ENCODE measurements at places on chromosomes 3 and 15. TPM values are rescaled to one million over a fixed set of nuclear protein-coding genes. Genes with fewer than 3 reads are reported as not detected.
A peak's percentile ranks its signal among the peaks of the same experiment; 100 is the strongest.

DNA sequence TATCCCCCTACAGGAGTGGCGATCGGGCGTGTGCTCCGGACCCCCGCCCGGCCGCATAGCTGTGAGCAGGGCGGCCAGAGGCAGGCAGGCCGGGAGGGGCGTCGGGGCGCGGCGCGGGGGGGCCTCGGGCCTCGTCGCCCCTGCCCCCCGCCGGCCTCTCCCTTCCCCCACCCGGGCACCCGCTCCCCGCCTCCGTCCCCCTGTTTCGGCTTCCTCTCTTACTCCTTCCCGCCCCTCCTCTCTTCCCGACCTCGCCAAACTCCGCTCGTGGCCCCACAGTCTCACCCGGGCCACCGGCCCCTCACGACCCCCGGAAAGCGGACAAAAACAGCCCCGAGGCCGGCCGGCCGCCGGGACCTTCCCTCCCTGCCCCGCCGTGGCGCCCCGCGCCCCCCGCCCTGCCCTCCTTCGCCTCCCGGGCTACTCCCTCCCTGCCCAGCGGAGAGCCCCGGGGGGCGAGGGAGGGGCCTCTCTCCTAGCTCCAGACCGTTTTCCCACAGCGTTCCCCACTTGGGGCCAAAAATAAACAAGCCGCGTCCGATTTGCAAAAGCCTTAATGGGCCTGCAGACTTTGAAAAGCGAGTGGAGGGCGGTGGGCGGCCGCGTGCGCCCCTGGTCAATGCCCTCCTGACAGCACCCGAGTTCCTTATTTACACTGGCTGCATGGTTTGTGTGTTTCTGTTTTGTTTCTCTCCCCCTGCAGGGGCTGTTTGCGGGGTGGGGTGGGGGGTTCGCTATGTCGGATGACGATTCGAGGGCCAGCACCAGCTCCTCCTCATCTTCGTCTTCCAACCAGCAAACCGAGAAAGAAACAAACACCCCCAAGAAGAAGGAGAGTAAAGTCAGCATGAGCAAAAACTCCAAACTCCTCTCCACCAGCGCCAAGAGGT lies 1.0 kb downstream of the UBE2E1 start:
- peak; percentile 42 for DNase-seq
- peak overlapping the region; percentile 92 for H3K4me3 ChIP-seq
- no peaks in the 10 kb centered on the region for H3K27me3 ChIP-seq
- H3K4me1 ChIP-seq, result peaks cover 13% of the 10 kb centered on the region

The ZNF654 gene
- total RNA-seq, result 17.0 TPM

- DNase-seq, result peak; percentile 93
- H3K27ac ChIP-seq, result peak overlapping the region; percentile 54
- peak overlapping the region; percentile 78 for H3K4me3 ChIP-seq
Measured at GRCh38 chr3:50616770-50617095, 218 bp upstream of the MAPKAPK3 start.

The ARHGAP11A gene
- 9.8 TPM for total RNA-seq

GRCh38 chr3:85710490-85710889 lies 751.7 kb downstream of the CADM2 start:
- no peaks in the 10 kb centered on the region for H3K36me3 ChIP-seq
- H3K4me1 ChIP-seq, result no peaks in the 10 kb centered on the region

DNA sequence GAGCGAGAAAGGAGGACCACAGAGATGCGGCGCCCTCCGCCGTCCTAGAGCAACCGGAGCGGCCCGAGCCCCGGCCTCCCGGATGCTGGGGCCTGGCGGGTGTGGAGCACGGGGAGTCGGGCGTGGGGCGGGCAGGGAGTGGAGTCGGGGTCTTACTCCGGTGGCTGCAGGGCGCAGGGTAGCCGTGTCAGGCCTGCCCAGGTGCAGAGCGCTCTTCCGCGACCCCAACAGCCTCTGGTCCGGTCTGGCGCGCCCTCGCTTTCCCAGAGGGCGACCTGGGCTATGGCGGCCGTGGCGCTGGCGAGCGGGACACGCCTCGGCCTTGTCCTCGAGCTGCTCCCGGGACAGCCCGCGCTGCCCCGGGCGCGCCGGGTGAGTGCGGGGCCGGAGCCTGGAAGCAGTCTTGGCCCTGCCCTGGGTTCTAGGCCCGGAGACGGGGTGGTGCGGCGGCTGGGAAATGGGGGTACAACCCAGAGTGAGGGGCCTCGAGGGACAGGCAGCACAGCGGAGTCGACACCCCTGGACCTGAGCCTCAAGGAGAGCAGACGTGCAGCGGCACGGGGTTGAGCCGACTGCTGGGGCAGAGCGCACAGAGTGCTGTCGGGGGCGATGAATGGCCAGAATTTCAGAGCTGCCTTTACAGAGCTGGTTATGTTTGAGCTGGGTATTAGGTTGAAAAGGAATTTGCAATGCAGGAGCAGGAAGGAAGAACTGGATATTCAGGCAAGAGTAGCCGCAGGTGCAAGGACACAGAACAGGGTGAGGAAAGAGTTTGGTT lies at the start of gene ZNF662:
ZNF662 (plus strand) TSS at position 73 of the 778 bp plus-strand sequence. CDS start 1,973 bp downstream, outside the sequence.
- peaks cover 11% of the 10 kb centered on the region for H3K4me1 ChIP-seq
- peak within 1 kb of the TSS; percentile 79 for H3K27ac ChIP-seq
- no peaks in the 10 kb centered on the region for H3K27me3 ChIP-seq
- H3K36me3 ChIP-seq, result no peaks in the 10 kb centered on the region

The NMNAT3 gene
- 21.1 TPM for total RNA-seq

GRCh38 chr3:15309662-15310335 lies 22.6 kb downstream of the SH3BP5 start:
- DNase-seq, result peak; percentile 57
- no peak overlapping the region for H3K4me3 ChIP-seq
- no peaks in the 10 kb centered on the region for H3K27me3 ChIP-seq
- no peaks in the 10 kb centered on the region for H3K36me3 ChIP-seq
- H3K4me1 ChIP-seq, result peaks cover 67% of the 10 kb centered on the region
- peak overlapping the region; percentile 67 for H3K27ac ChIP-seq

The MST1R gene
- total RNA-seq, result 7.6 TPM

GRCh38 chr3:177599326-177599725 lies 402.0 kb upstream of the TBL1XR1 start:
- no peak overlapping the region for H3K27ac ChIP-seq
- no peak for DNase-seq
- H3K4me1 ChIP-seq, result peaks cover 13% of the 10 kb centered on the region
- H3K27me3 ChIP-seq, result no peaks in the 10 kb centered on the region
- no peak overlapping the region for H3K4me3 ChIP-seq

GRCh38 chr15:39960411-39960810 lies 26.5 kb downstream of the EIF2AK4 start:
- H3K27ac ChIP-seq, result no peak overlapping the region
- H3K36me3 ChIP-seq, result no peaks in the 10 kb centered on the region
- no peak overlapping the region for H3K4me3 ChIP-seq
- H3K4me1 ChIP-seq, result no peaks in the 10 kb centered on the region
- H3K27me3 ChIP-seq, result no peaks in the 10 kb centered on the region

The TGM4 gene
- total RNA-seq, result 1.4 TPM

GRCh38 chr3:63400246-63400860 lies 122.2 kb downstream of the SYNPR start:
- H3K4me1 ChIP-seq, result no peaks in the 10 kb centered on the region
- H3K27me3 ChIP-seq, result no peaks in the 10 kb centered on the region
- DNase-seq, result no peak
- no peaks in the 10 kb centered on the region for H3K36me3 ChIP-seq

DNA sequence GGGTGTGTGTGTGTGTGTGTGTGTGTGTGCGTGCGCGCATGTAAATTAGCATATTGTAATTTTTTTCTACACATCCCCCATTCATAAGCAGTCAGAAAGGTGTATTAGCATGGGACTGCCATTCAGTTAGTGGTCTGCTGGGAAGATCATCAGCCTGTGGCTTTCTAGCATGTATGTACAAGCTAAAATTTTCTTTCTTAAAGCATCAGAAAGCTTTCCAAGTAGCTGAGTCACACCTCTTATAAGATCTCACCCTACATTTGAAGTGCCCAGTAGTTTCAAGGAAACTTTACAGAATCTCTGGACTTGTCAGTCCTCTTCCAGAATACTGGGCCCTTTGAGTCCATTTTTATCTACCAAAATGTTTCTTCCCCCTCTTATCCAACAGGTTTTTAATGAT lies 411.4 kb upstream of the TPRG1 start:
- no peak overlapping the region for H3K27ac ChIP-seq
- H3K27me3 ChIP-seq, result no peaks in the 10 kb centered on the region
- no peaks in the 10 kb centered on the region for H3K36me3 ChIP-seq
- no peak for DNase-seq

DNA sequence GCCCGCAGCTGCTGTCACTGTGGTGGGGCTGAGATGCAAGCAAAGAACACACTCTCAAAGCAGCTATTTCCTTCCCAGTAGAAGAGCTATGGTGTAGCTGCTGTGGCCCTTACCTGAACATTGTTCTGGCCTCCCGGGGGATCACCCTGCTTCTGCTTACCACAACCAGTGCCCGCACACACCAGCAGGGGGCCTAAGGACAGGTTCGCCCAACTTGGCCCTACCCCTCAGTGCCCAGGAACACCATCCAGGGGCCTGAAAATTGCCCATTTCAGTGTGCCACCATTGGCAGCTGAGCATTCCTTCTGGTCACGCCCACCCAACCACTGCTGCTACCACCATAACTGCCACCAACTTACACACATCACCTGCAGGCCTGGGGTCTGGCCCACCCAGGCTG lies 113.0 kb downstream of the TP63 start:
- no peaks in the 10 kb centered on the region for H3K36me3 ChIP-seq
- H3K4me1 ChIP-seq, result no peaks in the 10 kb centered on the region
- no peak overlapping the region for H3K4me3 ChIP-seq
- no peak for DNase-seq

GRCh38 chr3:119632216-119632615 lies 28.2 kb downstream of the POPDC2 start:
- H3K4me3 ChIP-seq, result no peak overlapping the region
- H3K36me3 ChIP-seq, result no peaks in the 10 kb centered on the region
- DNase-seq, result no peak
- peaks cover 18% of the 10 kb centered on the region for H3K4me1 ChIP-seq
- peak overlapping the region; percentile 84 for H3K27ac ChIP-seq

DNA sequence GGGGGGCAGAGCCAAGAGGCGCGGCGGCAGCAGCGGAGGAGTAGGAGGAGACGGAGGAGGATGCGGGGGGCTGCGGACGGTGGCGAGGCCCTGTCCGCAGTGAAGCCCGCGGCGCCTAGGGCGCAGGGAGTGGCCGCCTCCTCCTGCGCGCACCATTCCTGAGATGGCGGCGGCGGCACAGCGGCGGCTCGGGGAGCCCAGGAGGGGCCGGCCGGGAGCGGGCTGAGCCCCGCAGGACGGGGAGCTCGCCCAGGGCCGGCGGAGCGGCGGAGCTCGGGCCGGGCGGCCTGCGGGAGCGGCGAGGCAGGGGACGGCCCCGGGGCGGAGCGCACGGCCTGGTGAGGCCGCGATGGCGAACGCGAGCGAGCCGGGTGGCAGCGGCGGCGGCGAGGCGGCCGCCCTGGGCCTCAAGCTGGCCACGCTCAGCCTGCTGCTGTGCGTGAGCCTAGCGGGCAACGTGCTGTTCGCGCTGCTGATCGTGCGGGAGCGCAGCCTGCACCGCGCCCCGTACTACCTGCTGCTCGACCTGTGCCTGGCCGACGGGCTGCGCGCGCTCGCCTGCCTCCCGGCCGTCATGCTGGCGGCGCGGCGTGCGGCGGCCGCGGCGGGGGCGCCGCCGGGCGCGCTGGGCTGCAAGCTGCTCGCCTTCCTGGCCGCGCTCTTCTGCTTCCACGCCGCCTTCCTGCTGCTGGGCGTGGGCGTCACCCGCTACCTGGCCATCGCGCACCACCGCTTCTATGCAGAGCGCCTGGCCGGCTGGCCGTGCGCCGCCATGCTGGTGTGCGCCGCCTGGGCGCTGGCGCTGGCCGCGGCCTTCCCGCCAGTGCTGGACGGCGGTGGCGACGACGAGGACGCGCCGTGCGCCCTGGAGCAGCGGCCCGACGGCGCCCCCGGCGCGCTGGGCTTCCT lies at the start of gene GPR27:
GPR27 (plus strand) TSS at position 155 of the 909 bp plus-strand sequence; CDS start at position 350, 195 bp downstream.
- H3K36me3 ChIP-seq, result no peaks in the 10 kb centered on the region
- H3K4me3 ChIP-seq, result peak within 1 kb of the TSS; percentile 56
- H3K27ac ChIP-seq, result peak within 1 kb of the TSS; percentile 61
- H3K27me3 ChIP-seq, result no peaks in the 10 kb centered on the region
- H3K4me1 ChIP-seq, result peaks cover 4% of the 10 kb centered on the region
- peak; percentile 34 for DNase-seq

- H3K36me3 ChIP-seq, result no peaks in the 10 kb centered on the region
- no peak overlapping the region for H3K4me3 ChIP-seq
- no peak for DNase-seq
- H3K27me3 ChIP-seq, result no peaks in the 10 kb centered on the region
- no peaks in the 10 kb centered on the region for H3K4me1 ChIP-seq
- no peak overlapping the region for H3K27ac ChIP-seq
Measured at GRCh38 chr3:152549263-152549662, 280.5 kb downstream of the MBNL1 start.

The ALDH1A2 gene
- 71.2 TPM for total RNA-seq

GRCh38 chr3:194806991-194807630 lies 121.4 kb downstream of the FAM43A start:
- H3K27ac ChIP-seq, result no peak overlapping the region
- no peaks in the 10 kb centered on the region for H3K4me1 ChIP-seq
- no peaks in the 10 kb centered on the region for H3K27me3 ChIP-seq
- DNase-seq, result no peak

DNA sequence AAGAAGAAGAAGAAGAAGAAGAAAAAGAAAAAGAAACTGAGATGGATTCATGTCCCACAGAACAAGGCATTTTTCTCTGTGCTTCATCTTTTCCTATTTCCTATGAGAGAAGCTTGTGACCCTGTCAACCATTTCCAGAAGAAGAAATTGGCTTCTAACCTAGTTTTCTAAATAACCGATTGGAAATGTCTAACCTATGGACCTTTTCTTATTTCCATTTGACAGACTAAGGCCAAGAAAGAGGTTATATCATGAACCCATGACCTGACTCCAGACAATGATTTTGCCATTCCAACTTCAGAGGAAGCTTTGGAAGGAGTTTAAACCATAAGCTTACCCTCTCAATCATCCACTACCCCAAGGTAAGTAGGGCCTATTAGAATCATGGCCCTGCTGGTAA lies 16.3 kb upstream of the CSRNP1 start:
- H3K27me3 ChIP-seq, result no peaks in the 10 kb centered on the region
- no peaks in the 10 kb centered on the region for H3K36me3 ChIP-seq
- H3K4me3 ChIP-seq, result no peak overlapping the region

The ANKUB1 gene
- total RNA-seq, result 3.3 TPM

- peaks cover 4% of the 10 kb centered on the region for H3K4me1 ChIP-seq
- H3K36me3 ChIP-seq, result no peaks in the 10 kb centered on the region
- H3K27me3 ChIP-seq, result no peaks in the 10 kb centered on the region
- no peak overlapping the region for H3K27ac ChIP-seq
- H3K4me3 ChIP-seq, result no peak overlapping the region
Measured at GRCh38 chr15:51702710-51703109, 21.4 kb downstream of the SCG3 start.

- no peaks in the 10 kb centered on the region for H3K4me1 ChIP-seq
- no peaks in the 10 kb centered on the region for H3K27me3 ChIP-seq
- H3K36me3 ChIP-seq, result no peaks in the 10 kb centered on the region
Measured at GRCh38 chr15:65595960-65596359, 15.0 kb downstream of the INTS14 start.

GRCh38 chr15:76320012-76320411 lies 8.7 kb upstream of the ETFA start:
- H3K36me3 ChIP-seq, result no peaks in the 10 kb centered on the region
- no peak overlapping the region for H3K4me3 ChIP-seq
- H3K27me3 ChIP-seq, result no peaks in the 10 kb centered on the region
- no peak overlapping the region for H3K27ac ChIP-seq

- H3K36me3 ChIP-seq, result no peaks in the 10 kb centered on the region
- no peak for DNase-seq
- H3K27me3 ChIP-seq, result no peaks in the 10 kb centered on the region
- no peaks in the 10 kb centered on the region for H3K4me1 ChIP-seq
- no peak overlapping the region for H3K4me3 ChIP-seq
Measured at GRCh38 chr3:133490468-133491351, 82.8 kb upstream of the CDV3 start.

- H3K36me3 ChIP-seq, result no peaks in the 10 kb centered on the region
- DNase-seq, result no peak
- no peaks in the 10 kb centered on the region for H3K4me1 ChIP-seq
- no peaks in the 10 kb centered on the region for H3K27me3 ChIP-seq
- no peak overlapping the region for H3K27ac ChIP-seq
Measured at GRCh38 chr3:166304584-166304983, 467.4 kb upstream of the BCHE start.
